Progenitor cell of endocrine pancreas (in vitro differentiated cells): ENCODE measurements at places on chromosomes 2 and 18. TPM values are rescaled to one million over a fixed set of nuclear protein-coding genes. Genes with fewer than 3 reads are reported as not detected.

The ANKRD30B gene
- not detected in 2 replicates for total RNA-seq

The DCC gene
- 8.4 and 10.1 TPM in 2 replicates for total RNA-seq

The ANKRD30BL gene
- total RNA-seq, result not detected in 2 replicates

The GTF3C2 gene
- 98.0 and 106 TPM in 2 replicates for total RNA-seq

The CENPA gene
- 10.5 and 10.7 TPM in 2 replicates for total RNA-seq

The DSC2 gene
- total RNA-seq, result 94.1 and 96.9 TPM in 2 replicates

The LYPD6B gene
- total RNA-seq, result 140 TPM in 2 replicates

The CAPN14 gene
- 0.50 and 0.73 TPM in 2 replicates for total RNA-seq

The SP3 gene
- 93.8 and 96.9 TPM in 2 replicates for total RNA-seq

The HNMT gene
- 16.8 and 17.6 TPM in 2 replicates for total RNA-seq

The DARS1 gene
- 65.0 and 69.7 TPM in 2 replicates for total RNA-seq

DNA sequence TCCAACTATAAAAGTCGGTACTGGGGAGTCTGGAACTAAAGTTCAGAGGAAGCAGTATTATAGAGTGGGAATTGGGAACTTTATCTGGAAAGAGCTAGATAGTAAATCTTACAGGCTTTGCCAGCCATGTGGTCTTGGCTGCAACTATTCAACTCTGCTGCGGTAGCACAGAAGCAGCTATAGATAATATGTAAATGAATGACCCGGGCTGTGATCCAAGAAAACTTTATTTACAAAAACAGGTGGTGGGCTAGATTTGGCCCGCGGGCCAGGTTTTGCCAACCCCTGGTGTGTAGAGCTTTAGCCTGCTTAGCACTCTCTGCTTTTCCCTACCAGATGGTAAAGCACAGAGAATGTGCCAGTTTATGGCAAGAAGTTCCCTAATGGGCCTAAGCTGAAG lies 70.8 kb downstream of the TNP1 start:
- no peak overlapping the region for H3K4me3 ChIP-seq
- H3K36me3 ChIP-seq, result no peaks in the 10 kb centered on the region
- H3K4me1 ChIP-seq, result peaks cover 2% of the 10 kb centered on the region
- no peak for DNase-seq

- H3K4me1 ChIP-seq, result peaks cover 6% of the 10 kb centered on the region
- DNase-seq, result peak; percentile 68
- H3K36me3 ChIP-seq, result no peaks in the 10 kb centered on the region
- no peak overlapping the region for H3K27ac ChIP-seq
- peak overlapping the region; percentile 79 for H3K4me3 ChIP-seq
These were observed 312.0 kb downstream of the CELF4 start for GRCh38 chr18:37253394-37254235.

DNA sequence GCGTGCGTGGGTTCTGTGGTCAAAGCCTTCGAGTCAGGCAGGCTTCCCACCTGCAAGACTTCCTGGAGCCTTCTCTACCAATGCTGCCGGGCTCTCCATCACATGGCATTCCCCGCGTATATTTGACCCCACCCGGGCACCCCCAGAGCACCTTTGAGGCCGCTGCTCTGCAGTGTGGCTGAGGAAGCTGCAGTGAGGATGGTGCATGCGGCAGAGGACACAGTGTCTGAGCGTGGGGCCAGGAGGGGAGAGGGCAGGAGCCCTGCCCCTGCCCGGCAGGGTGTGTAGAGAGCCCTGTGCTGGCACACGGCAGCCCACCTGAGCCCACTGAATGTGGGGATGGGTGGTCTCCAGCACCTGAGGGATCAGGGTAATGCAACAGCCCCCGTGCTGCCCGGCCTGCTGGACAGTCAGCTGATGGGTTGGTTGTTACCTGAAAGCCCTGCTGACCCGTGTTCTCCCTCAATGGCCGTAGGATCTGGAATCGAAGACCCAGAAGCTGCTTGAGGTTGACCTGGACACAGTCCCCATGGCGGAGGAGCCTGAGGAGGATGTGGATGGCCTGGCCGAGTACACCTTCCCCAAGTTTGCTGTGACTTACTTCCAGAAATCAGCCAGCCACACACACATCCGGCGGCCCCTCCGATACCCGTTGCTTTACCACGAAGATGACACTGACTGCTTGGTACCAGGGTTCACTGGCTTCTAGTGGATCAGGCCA lies 36.8 kb upstream of the GPR17 start:
- no peak overlapping the region for H3K27ac ChIP-seq
- DNase-seq, result no peak
- H3K4me1 ChIP-seq, result no peaks in the 10 kb centered on the region
- H3K27me3 ChIP-seq, result peaks cover 2% of the 10 kb centered on the region
- no peak overlapping the region for H3K4me3 ChIP-seq

DNA sequence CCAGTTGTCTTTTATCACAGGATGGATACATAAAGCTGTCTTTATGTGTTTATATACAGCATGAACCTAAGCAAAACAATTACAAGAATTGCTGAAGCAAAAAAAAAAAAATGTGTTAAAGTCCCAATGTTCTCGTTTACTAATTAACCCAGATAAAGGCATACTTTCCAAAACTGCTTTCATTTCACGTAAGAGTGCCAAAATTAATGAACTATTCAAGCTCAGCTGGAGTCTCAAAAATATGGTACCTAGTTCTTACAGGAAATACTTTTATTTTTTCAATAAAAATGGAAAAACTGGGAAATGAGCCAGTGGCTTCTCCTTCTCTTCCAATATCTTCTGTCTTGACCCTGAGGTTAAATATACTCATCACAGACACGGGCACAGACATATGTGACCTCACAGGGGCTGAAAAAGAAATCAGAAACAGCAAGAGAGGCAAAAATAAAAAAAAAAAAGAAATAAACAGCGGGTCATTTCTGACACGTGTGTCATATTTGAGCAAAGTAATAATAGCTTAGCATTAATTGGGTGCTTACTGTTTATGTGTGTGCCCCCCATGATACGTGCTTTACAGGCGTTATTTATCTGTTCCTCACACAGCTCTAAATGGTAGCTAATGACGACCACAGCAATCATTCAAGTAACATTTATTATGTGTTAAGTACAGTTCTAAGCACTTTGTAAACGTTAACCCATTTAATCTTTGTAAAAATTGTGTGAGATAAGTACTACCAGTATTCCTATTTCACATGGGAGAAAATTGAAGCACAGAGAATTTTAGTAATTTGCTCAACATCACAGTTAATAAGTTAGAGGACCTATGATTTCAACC lies 158.0 kb upstream of the MMADHC start:
- no peak overlapping the region for H3K27ac ChIP-seq
- no peak overlapping the region for H3K4me3 ChIP-seq
- DNase-seq, result no peak
- peaks cover 10% of the 10 kb centered on the region for H3K4me1 ChIP-seq
- H3K27me3 ChIP-seq, result no peaks in the 10 kb centered on the region

GRCh38 chr2:95352310-95353054 lies 50.0 kb upstream of the FAHD2A start:
- peaks cover 56% of the 10 kb centered on the region for H3K27me3 ChIP-seq
- no peaks in the 10 kb centered on the region for H3K36me3 ChIP-seq
- DNase-seq, result no peak
- H3K27ac ChIP-seq, result no peak overlapping the region
- no peak overlapping the region for H3K4me3 ChIP-seq
- no peaks in the 10 kb centered on the region for H3K4me1 ChIP-seq

GRCh38 chr2:25482341-25482740 lies 140.6 kb upstream of the DNMT3A start:
- no peak for DNase-seq
- H3K36me3 ChIP-seq, result peaks cover 1% of the 10 kb centered on the region
- no peak overlapping the region for H3K27ac ChIP-seq

DNA sequence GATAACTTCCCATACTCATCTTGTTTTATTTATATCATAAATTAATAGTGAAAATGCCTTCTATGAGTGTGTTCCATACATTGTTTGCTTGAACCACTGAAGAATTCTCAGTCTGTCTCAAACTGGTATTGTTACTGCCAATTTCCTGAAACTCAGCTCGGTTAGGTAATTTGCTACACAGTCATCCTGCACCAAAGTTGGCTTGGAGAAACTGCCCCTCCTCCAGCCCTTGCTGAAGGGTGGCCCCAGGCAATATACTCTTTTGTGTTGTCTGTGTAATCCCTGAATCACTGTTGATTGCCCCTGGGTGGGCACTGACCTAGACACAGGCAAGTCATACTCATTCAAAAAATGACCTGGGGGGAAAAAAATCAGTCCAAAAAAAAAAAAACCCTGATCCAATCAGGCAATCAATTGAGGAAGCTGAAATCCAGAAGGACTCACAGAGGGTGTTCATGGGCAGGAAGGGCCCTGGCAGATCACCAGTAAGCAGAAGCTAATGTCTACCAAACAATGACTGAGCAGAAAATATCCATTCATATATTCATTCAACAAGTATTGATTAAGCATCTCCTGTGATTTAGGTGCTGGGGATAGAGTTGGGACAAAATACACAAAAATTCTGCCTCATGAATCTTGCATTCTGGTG lies 3.8 kb upstream of the SESTD1 start:
- H3K27ac ChIP-seq, result no peak overlapping the region
- no peak overlapping the region for H3K4me3 ChIP-seq
- peaks cover 32% of the 10 kb centered on the region for H3K4me1 ChIP-seq
- DNase-seq, result no peak
- H3K36me3 ChIP-seq, result no peaks in the 10 kb centered on the region

GRCh38 chr2:145412155-145412554 lies 892.2 kb upstream of the ZEB2 start:
- H3K27me3 ChIP-seq, result peaks cover 6% of the 10 kb centered on the region
- H3K27ac ChIP-seq, result no peak overlapping the region
- H3K4me1 ChIP-seq, result no peaks in the 10 kb centered on the region
- no peaks in the 10 kb centered on the region for H3K36me3 ChIP-seq
- H3K4me3 ChIP-seq, result no peak overlapping the region

DNA sequence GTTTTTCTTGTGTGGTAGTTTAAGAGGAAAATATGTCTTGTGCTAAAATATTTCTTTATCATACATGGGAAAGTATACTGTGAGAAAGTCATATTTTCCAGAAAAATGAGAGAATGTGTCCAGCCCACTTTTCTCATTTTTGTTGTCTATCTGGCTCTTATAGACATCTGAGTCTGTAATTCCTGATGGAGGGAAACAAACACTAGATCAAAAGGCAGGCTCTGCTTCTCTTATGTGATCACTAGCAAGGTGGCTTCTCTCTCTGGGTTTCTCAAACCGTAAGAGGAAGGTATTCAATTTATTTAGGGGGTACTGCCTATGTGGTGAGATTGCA lies 40.0 kb upstream of the PEX13 start:
- no peak for DNase-seq
- no peak overlapping the region for H3K4me3 ChIP-seq
- peaks cover 3% of the 10 kb centered on the region for H3K4me1 ChIP-seq
- H3K27ac ChIP-seq, result no peak overlapping the region
- no peaks in the 10 kb centered on the region for H3K36me3 ChIP-seq

DNA sequence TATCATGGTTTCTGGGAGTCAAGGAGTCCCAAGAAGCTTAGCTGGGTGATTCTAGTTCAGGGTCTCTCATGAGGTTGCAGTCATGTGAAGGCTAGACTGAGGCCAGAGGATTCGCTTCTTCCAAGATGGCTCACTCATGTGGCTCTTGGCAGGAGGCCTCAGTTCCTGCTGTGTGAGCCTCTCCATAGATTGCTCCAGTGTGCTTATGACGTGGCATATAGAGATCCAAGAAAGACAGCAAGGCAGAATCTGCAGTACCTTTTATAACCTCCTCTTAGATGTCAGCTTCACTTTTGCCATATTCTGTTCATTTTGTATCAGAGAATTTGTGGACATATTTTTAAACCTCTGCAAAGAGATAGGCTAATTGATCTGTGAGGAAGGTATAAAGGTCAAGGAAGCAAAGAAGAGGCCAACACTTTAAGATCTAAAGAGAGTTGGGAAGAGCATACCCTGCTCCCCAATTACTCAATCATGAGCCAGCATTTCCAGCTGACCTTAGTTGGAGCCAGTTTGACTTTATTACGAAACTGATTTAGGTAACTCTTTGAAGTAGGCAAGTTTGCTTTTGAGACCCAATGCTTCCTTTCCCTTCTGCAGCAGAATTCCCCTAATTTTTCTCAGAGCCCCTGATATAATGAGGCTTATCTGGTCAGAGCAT lies 134.7 kb downstream of the EML6 start:
- H3K36me3 ChIP-seq, result no peaks in the 10 kb centered on the region
- H3K27me3 ChIP-seq, result no peaks in the 10 kb centered on the region
- no peak overlapping the region for H3K27ac ChIP-seq
- no peak for DNase-seq
- no peak overlapping the region for H3K4me3 ChIP-seq

DNA sequence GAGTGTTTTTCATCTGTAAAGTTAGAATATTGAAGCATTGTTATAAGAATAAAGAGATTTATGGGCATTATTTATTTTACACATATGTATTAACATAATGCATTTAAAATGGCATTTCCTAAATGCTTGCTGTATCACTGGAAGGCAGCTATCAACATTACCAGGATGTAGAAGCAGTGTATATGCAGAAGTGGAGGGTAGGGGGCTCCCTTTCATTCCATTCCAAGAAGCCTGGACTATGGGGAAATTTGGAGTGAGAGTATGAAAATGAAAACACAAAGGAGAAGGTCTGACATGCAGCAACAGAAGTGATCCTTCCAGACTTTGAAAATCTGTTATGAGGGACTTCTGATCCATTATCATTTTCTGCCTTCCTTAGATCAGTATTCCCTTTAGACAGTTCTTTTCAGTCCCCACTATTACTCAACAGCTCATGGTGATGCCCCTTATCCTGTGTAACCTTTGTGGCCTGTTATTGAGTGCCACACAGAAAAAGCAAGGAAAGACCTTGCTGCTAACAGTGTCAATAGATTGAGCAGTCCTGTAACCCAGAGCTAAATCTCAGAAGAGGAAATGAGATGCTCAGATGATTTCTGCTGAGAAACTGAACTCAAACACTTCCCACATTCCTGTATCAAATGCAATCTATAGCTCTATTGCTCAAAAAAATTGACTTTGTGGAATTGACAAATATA lies 216.6 kb downstream of the HNMT start:
- no peak overlapping the region for H3K4me3 ChIP-seq
- H3K27me3 ChIP-seq, result no peaks in the 10 kb centered on the region
- no peaks in the 10 kb centered on the region for H3K36me3 ChIP-seq
- DNase-seq, result no peak

GRCh38 chr18:42545825-42546224 lies 569.7 kb downstream of the RIT2 start:
- H3K27me3 ChIP-seq, result no peaks in the 10 kb centered on the region
- H3K4me3 ChIP-seq, result no peak overlapping the region
- DNase-seq, result no peak
- peaks cover 2% of the 10 kb centered on the region for H3K36me3 ChIP-seq
- H3K4me1 ChIP-seq, result no peaks in the 10 kb centered on the region

GRCh38 chr2:230758566-230759480 lies 46.2 kb downstream of the CAB39 start:
- H3K4me3 ChIP-seq, result no peak overlapping the region
- peaks cover 6% of the 10 kb centered on the region for H3K36me3 ChIP-seq
- H3K4me1 ChIP-seq, result peaks cover 19% of the 10 kb centered on the region
- no peak for DNase-seq

GRCh38 chr2:31191931-31192330 lies 25.4 kb downstream of the CAPN14 start:
- H3K27ac ChIP-seq, result no peak overlapping the region
- DNase-seq, result no peak
- H3K4me3 ChIP-seq, result no peak overlapping the region
- H3K36me3 ChIP-seq, result no peaks in the 10 kb centered on the region

- peaks cover 10% of the 10 kb centered on the region for H3K4me1 ChIP-seq
- H3K36me3 ChIP-seq, result peaks cover 5% of the 10 kb centered on the region
- H3K27me3 ChIP-seq, result no peaks in the 10 kb centered on the region
- no peak overlapping the region for H3K4me3 ChIP-seq
- DNase-seq, result no peak
- H3K27ac ChIP-seq, result no peak overlapping the region
These were observed 156.6 kb upstream of the NOSTRIN start for GRCh38 chr2:168645696-168646338.
